Lower leg skin (tissue), 4 donors: ENCODE measurements at places on chromosomes 1 and 21.

- no peak for DNase-seq
Observed at GRCh38 chr1:205547936-205548827, 43.7 kb downstream of the CDK18 start.

GRCh38 chr1:91499904-91500755 is 521 bp upstream of the CDC7 start:
- no peak for DNase-seq

- DNase-seq: no peak
Observed at GRCh38 chr1:95793893-95794292, 559.9 kb downstream of the RWDD3 start.

GRCh38 chr1:160676869-160677597 is 30.2 kb upstream of the SLAMF1 start:
- DNase-seq: no peak

DNA sequence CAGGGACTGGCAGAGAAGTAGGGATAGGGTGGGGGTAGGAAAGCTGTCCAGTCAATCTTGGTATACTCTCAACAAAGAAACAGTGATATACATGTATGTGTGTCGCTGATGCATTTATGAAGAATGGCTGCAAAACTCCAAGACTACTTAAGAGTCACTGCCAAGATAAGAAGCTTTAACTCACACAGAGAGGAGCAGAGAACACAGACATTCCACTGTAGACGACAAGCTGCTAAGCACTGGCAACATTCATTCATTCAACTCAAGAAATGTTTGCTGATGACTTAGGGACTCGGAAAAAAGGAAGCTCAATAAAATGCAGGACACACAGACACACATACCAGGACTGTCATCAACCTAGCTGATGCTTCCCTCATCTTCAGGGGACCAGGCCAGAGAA is 5.5 kb downstream of the CTNNBIP1 start:
- no peak for DNase-seq

GRCh38 chr1:53511323-53511932 is 52.2 kb downstream of the DMRTB1 start:
- DNase-seq: no peak

- DNase-seq: no peak
Observed at GRCh38 chr1:25074351-25075227, 144.5 kb upstream of the RUNX3 start.

- no peak for DNase-seq
Observed at GRCh38 chr1:8025061-8025670, 943 bp downstream of the ERRFI1 start.
